ENCODE measurements at places on chromosomes 13 and 19.

- H3K27ac ChIP-seq: no peak overlapping the region
- H3K4me3 ChIP-seq: no peak overlapping the region
- H3K4me1 ChIP-seq: peaks cover 6% of the 10 kb centered on the region
- peaks cover 21% of the 10 kb centered on the region for H3K36me3 ChIP-seq
These were observed 58.0 kb downstream of the PIBF1 start for GRCh38 chr13:72839831-72840426.

DNA sequence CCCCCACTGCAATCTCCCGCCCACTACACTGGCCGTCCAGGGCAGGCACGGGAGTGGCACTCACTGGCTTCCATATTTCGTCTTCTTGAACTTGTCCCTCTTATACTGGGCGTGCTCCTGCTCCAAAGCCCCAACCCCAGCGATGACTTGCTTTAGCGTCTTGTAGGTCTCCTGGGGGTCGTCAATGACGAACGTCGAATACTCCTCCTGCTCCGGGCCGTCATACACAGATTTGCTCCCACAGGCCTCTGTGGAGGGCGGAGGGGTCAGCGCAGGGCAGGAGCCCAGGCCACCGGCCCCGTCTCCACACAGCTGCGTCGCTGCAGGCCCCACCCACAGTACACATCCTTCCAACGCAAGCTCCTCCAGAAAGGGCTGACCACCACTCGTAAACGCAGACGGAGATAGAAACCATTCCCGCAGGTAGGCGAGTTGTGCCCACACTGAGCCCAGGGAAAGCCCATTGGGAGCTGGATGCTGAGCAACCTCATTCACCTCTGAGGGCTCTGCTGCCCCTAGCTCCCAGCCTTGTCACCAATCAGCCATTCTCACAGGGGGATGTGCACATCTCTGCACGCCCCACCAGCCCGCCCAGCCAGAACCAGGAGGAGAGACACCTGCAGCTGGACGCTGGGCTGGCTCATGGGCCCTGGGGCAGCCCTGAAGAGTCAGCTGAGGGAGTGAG lies 7.9 kb upstream of the C13orf46 start:
- peaks cover 58% of the 10 kb centered on the region for H3K36me3 ChIP-seq
- H3K27me3 ChIP-seq: no peaks in the 10 kb centered on the region
- H3K4me3 ChIP-seq: no peak overlapping the region
- peak overlapping the region; percentile 61 for H3K27ac ChIP-seq
- no peak for DNase-seq

DNA sequence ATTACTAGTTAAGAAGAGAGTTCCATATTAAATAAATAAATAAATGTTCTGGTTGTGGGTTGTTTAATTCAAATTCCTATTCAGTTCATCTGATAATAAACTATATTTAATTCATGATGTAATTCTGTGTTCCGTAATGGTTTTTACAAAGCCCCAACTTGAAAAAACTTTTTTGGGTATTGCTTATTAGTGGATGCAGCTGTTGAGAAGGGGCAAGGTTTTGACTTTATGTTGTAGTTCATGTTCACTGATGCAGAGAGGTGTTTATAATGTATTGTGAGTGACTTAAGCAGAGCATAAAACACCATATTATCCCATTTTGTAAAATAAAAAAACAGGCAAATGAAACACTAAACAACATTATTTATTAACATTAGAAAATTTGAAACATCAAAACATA lies 107.3 kb upstream of the TNFSF11 start:
- H3K36me3 ChIP-seq: no peaks in the 10 kb centered on the region
- no peaks in the 10 kb centered on the region for H3K27me3 ChIP-seq
- H3K27ac ChIP-seq: peak overlapping the region; percentile 72
- H3K4me1 ChIP-seq: peaks cover 10% of the 10 kb centered on the region
- DNase-seq: no peak

- no peak overlapping the region for H3K4me3 ChIP-seq
- DNase-seq: no peak
- H3K4me1 ChIP-seq: no peaks in the 10 kb centered on the region
- no peak overlapping the region for H3K27ac ChIP-seq
- peaks cover 20% of the 10 kb centered on the region for H3K27me3 ChIP-seq
These were observed 21.4 kb upstream of the PSG9 start for GRCh38 chr19:43290568-43291359.

DNA sequence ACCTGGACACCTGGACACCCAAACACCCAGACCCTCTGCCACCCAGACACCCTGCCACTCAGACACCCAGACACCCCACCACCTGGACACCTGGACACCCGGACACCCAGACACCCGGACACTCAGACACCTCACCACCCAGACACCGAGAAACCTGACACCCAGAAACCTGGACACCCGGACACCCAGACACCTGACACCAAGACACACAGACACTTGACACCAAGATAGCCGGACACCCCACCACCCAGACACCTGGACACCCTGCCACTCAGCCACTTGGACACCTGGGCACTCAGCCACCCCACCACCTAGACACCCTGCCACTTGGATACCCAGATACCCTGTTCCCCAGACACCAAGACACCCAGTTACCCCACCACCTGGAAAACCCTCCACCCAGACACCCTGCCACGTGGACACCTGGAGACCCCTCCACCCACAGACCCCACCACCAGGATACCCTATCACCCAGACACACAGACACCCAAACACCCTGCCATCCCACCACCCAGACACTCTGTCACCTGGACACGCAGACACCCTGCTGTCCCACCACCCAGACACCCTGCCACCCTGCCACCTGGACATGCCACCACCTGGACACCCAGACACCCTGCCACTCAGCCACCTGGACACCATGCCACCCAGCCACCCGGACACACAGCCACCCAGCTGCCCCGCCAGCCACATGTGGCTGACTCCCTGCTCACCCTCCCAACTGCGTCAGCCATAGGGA lies 17.4 kb downstream of the C19orf12 start:
- peaks cover 21% of the 10 kb centered on the region for H3K4me1 ChIP-seq
- H3K36me3 ChIP-seq: peaks cover 20% of the 10 kb centered on the region
- DNase-seq: no peak
- no peaks in the 10 kb centered on the region for H3K27me3 ChIP-seq
- H3K4me3 ChIP-seq: no peak overlapping the region
- H3K27ac ChIP-seq: peak overlapping the region; percentile 94

- no peak overlapping the region for H3K27ac ChIP-seq
- no peak for DNase-seq
- no peak overlapping the region for H3K4me3 ChIP-seq
- H3K36me3 ChIP-seq: no peaks in the 10 kb centered on the region
- H3K27me3 ChIP-seq: peaks cover 26% of the 10 kb centered on the region
These were observed 8.7 kb upstream of the GALP start for GRCh38 chr19:56167064-56167578.

DNA sequence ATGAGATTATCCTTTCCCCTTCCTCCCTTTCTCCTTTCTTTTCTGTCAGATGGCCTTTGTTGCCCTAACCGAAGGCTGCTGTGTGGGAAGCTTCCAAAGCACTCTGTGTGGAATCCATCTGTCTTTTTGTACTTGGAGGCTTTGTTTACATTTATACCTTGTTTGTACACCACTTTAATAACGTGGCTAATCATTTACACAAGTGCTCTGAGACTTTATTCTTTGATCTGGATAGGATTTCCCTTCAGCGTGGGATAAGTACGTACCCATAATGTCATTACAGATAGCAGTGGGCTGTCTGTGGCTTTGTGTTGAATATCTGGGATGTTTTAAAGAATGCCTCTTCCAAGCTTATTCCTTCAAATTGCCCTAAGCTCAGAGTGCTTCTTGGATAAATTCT lies 684.7 kb upstream of the SLITRK5 start:
- no peaks in the 10 kb centered on the region for H3K4me1 ChIP-seq
- DNase-seq: no peak
- no peaks in the 10 kb centered on the region for H3K27me3 ChIP-seq
- H3K27ac ChIP-seq: no peak overlapping the region
- no peaks in the 10 kb centered on the region for H3K36me3 ChIP-seq

GRCh38 chr19:823565-824121 lies 1.9 kb upstream of the PLPPR3 start:
- peaks cover 12% of the 10 kb centered on the region for H3K27me3 ChIP-seq
- H3K4me3 ChIP-seq: no peak overlapping the region
- no peak for DNase-seq
- H3K4me1 ChIP-seq: no peaks in the 10 kb centered on the region
- H3K36me3 ChIP-seq: peaks cover 13% of the 10 kb centered on the region

- peaks cover 5% of the 10 kb centered on the region for H3K36me3 ChIP-seq
- no peaks in the 10 kb centered on the region for H3K27me3 ChIP-seq
- peaks cover 17% of the 10 kb centered on the region for H3K4me1 ChIP-seq
- H3K27ac ChIP-seq: no peak overlapping the region
- no peak overlapping the region for H3K4me3 ChIP-seq
These were observed 7.9 kb downstream of the OPA3 start for GRCh38 chr19:45576682-45577081.

Data from central memory CD8-positive, alpha-beta T cell (primary cell).